ENCODE measurements at places on chromosomes 7 and 10. TPM values are rescaled to one million over a fixed set of nuclear protein-coding genes. Genes with fewer than 3 reads are reported as not detected.

DNA sequence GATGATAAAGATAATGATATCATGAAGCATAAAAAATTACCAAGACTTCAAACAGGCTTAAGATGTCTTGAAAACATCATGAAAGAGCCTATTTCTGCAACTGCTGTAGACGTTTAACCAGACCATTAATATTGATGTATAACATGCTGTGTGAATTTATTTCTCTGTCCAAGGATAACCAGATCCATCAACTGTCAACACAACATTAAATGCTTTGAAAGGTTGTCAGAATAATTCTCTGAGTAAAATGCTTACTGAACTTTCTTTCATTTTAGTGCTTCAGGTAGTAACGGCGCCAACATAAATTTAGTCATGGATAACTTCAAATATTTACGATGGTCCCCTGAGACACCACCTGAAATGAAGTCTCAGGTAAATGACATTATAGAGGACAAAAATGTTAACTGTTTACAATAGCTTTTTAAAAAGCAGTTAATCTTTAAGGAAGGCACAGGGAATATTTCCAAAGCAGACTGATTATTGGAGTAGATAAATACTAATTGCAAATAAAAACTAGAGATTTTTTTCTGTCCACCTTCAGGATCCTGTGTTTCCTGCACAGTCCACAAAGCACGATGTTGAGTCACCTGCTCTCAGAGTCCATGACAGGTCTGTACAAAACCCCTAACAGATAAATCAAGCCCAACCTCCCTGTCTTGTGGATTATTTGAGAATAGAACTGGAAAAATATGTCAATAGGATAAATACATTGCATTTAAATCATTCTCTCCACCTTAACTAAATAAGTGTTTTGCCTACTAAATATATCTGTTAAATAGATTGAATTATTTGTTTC lies 1213.2 kb downstream of the XPNPEP1 start:
- H3K27me3 ChIP-seq, result no peaks in the 10 kb centered on the region
- DNase-seq, result no peak
- H3K36me3 ChIP-seq, result no peaks in the 10 kb centered on the region
- H3K4me3 ChIP-seq, result no peak overlapping the region
- no peak overlapping the region for H3K27ac ChIP-seq

DNA sequence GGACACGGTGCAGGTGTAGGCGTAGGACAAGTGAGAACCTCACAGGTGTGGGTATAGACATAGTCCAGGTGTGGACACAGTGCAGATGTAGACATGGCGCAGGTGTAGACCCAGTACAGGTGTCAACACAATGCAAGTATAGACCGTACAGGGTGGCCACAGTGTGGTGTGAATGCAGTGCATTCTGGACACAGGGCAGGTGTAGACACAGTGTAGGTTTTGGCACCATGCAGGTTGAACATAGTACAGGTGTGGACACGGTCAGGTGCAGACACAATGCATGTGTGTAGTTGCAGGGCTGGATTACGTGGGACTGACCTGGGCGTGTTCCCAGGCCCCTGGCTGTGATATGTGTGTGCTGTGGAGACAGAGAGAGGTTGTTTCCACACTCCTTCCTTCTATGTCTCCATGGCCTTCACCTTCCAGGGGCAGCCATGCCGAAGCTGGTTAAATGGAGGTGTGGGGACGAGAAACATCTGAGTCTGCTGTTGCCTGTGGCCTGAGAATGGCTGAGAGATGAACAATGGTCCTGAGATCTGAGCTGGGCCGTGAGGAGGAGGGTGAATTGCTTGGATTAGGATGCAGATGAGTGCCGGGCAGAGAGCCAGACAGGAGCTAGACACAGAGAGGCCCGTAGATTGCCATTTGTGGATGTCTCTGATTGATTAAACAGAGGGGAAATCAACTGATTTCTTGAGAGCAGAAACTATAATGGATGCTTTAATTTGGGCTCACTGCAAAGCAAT lies 343.9 kb upstream of the SHH start:
- H3K4me1 ChIP-seq, result no peaks in the 10 kb centered on the region
- H3K4me3 ChIP-seq, result no peak overlapping the region
- H3K27me3 ChIP-seq, result no peaks in the 10 kb centered on the region
- no peaks in the 10 kb centered on the region for H3K36me3 ChIP-seq
- H3K27ac ChIP-seq, result no peak overlapping the region

- H3K4me3 ChIP-seq, result no peak overlapping the region
- peaks cover 26% of the 10 kb centered on the region for H3K36me3 ChIP-seq
Observed at GRCh38 chr7:44408596-44408995, 81.9 kb downstream of the NUDCD3 start.

DNA sequence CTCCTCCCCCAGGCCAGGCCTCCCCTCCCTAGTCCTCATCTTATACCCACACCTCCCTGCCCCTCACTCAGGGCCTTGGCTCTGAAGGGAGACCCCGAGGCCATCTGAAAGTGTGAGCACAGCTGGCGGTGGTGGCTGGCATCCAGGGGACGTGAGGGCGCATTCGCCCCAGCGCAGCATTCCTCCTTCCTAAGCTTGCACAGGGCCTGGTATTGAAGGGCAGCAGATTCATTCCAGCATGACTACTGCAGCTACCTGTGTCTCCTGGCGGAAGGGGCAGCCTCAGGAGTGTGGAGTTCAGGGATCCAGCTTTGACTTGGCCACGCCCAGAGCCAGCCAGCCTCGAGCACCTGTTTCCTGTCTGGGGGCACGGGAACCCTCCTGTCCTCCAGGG lies 72.6 kb downstream of the PARP12 start:
- no peaks in the 10 kb centered on the region for H3K36me3 ChIP-seq
- H3K27ac ChIP-seq, result no peak overlapping the region
- no peaks in the 10 kb centered on the region for H3K4me1 ChIP-seq
- peaks cover 2% of the 10 kb centered on the region for H3K27me3 ChIP-seq
- no peak for DNase-seq
- H3K4me3 ChIP-seq, result no peak overlapping the region

The MACROH2A2 gene
- total RNA-seq, result 4.7 TPM

The C10orf88 gene
- total RNA-seq, result 7.1 TPM

- DNase-seq, result no peak
- H3K27ac ChIP-seq, result no peak overlapping the region
- H3K27me3 ChIP-seq, result no peaks in the 10 kb centered on the region
- no peaks in the 10 kb centered on the region for H3K36me3 ChIP-seq
Observed at GRCh38 chr7:123289200-123289599, 89.4 kb upstream of the SLC13A1 start.

GRCh38 chr7:151759591-151760042 lies 117.3 kb downstream of the PRKAG2 start:
- H3K36me3 ChIP-seq, result no peaks in the 10 kb centered on the region
- no peak overlapping the region for H3K4me3 ChIP-seq
- no peaks in the 10 kb centered on the region for H3K27me3 ChIP-seq
- no peak overlapping the region for H3K27ac ChIP-seq
- H3K4me1 ChIP-seq, result peaks cover 26% of the 10 kb centered on the region

DNA sequence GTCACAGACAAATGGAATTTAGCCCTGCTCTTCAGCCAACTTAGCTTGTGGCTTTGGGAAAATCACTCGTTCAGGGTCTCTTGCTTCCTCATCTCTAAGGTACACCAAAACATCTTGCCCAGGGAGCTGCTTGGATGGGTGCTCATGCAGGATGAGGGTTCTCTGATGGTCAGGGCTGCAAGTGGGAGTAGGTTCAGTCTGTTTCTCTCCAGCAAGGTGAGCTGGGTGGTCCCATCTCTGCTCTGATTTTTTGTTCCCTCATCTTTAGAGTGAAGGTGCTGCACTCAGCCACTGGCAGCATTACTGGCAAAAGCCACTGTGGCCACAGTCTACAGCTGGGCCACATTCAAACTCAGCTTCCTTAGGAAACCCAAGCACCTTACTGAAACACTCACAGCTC lies 149.9 kb upstream of the GPR26 start:
- no peak overlapping the region for H3K4me3 ChIP-seq
- H3K36me3 ChIP-seq, result no peaks in the 10 kb centered on the region
- peaks cover 21% of the 10 kb centered on the region for H3K27me3 ChIP-seq
- no peak overlapping the region for H3K27ac ChIP-seq

- H3K27ac ChIP-seq, result no peak overlapping the region
- H3K27me3 ChIP-seq, result peaks cover 30% of the 10 kb centered on the region
- no peak overlapping the region for H3K4me3 ChIP-seq
- H3K4me1 ChIP-seq, result no peaks in the 10 kb centered on the region
- no peak for DNase-seq
- H3K36me3 ChIP-seq, result no peaks in the 10 kb centered on the region
Observed at GRCh38 chr10:86312701-86313270, 53.8 kb downstream of the GRID1 start.

GRCh38 chr10:65765006-65765541 lies 1160.8 kb upstream of the LRRTM3 start:
- no peak overlapping the region for H3K4me3 ChIP-seq
- no peak overlapping the region for H3K27ac ChIP-seq
- no peak for DNase-seq
- no peaks in the 10 kb centered on the region for H3K4me1 ChIP-seq

DNA sequence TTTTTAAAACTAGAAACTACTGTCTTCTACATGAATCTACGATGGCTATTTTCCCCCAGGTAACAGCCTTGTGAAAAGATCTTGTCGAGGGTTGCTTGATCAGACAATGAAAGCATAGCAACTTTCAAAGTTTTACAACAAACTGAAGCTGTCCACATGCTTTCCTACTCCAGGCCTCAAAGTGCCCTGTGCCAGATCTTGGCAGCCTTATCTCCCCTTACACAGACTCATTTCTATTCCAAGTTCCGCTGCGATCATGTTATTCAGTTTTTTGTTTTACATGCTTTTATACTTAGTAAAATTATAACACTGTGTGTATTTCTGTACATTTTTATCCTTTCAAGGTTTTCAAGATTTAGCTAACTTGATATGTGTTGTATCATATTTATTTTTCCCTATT lies 661.7 kb upstream of the SORCS1 start:
- no peaks in the 10 kb centered on the region for H3K27me3 ChIP-seq
- no peak for DNase-seq
- H3K4me1 ChIP-seq, result no peaks in the 10 kb centered on the region
- no peak overlapping the region for H3K4me3 ChIP-seq
- no peaks in the 10 kb centered on the region for H3K36me3 ChIP-seq
- H3K27ac ChIP-seq, result no peak overlapping the region

The AGBL3 gene
- total RNA-seq, result 3.1 TPM

- no peaks in the 10 kb centered on the region for H3K27me3 ChIP-seq
- peak; percentile 60 for DNase-seq
- H3K36me3 ChIP-seq, result no peaks in the 10 kb centered on the region
- peak overlapping the region; percentile 53 for H3K27ac ChIP-seq
- peak overlapping the region; percentile 22 for H3K4me3 ChIP-seq
- peaks cover 27% of the 10 kb centered on the region for H3K4me1 ChIP-seq
Observed at GRCh38 chr10:17648243-17649035, 4.5 kb downstream of the STAM start.

The CELF2 gene
- total RNA-seq, result 225 TPM

GRCh38 chr10:112852306-112852705 lies 97.7 kb upstream of the TCF7L2 start:
- no peak for DNase-seq
- H3K36me3 ChIP-seq, result no peaks in the 10 kb centered on the region
- H3K27me3 ChIP-seq, result no peaks in the 10 kb centered on the region

- H3K4me1 ChIP-seq, result no peaks in the 10 kb centered on the region
- H3K4me3 ChIP-seq, result no peak overlapping the region
- H3K36me3 ChIP-seq, result peaks cover 14% of the 10 kb centered on the region
- no peak for DNase-seq
Observed at GRCh38 chr7:1123715-1124114, 35.8 kb downstream of the GPER1 start.

DNA sequence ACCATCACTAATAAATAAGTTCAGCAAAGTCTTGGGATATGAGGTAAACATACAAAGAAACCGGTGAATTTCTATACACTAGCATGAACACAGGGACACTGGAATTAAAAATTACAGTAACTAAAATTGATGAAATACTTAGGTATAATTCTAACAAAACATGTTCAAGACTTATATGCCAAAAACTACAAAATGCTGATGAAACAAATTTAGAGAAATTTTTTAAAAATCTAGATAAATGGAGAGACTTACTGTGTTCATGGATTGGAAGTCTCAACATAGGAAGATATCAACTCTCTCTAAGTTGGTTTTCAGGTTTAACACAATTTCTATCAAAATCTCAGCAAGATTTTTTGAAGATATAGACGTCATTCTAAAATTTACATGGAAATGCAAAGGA lies 128.8 kb upstream of the RET start:
- H3K27ac ChIP-seq, result no peak overlapping the region
- no peaks in the 10 kb centered on the region for H3K36me3 ChIP-seq
- H3K27me3 ChIP-seq, result no peaks in the 10 kb centered on the region
- H3K4me1 ChIP-seq, result no peaks in the 10 kb centered on the region

GRCh38 chr7:29274146-29275017 lies 79.8 kb downstream of the CHN2 start:
- no peaks in the 10 kb centered on the region for H3K36me3 ChIP-seq
- no peak for DNase-seq
- H3K27ac ChIP-seq, result no peak overlapping the region
- no peaks in the 10 kb centered on the region for H3K27me3 ChIP-seq
- no peak overlapping the region for H3K4me3 ChIP-seq
- no peaks in the 10 kb centered on the region for H3K4me1 ChIP-seq

DNA sequence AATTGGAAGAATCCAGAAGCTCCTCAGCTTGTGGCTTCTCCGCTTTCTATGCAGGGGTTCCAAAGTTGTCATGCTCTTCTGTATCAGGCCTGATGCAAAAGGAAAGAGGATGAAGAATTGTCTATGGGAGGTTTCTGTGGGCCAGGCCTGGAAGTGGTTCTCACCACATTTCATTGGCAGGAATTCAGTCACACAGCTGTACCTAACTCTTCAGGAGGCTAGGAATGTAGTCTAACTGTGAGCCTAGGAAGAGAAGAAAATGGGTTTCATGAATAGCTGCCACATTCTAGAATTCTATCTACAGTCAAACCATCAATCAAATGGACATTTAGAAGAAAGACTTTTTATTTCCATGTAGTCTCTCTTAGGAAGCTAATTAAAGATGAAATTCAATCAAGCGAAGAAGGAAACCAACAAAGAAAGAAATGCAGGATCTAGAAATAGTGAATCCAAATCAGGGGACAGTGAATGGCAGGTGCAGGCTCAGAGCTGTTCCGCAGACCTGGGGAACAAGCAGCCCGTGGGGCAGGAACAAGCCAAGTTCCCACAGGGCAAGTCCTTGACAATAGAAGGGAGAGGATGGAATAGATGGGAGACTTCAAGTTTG lies 25.4 kb upstream of the USP6NL start:
- H3K36me3 ChIP-seq, result no peaks in the 10 kb centered on the region
- peaks cover 7% of the 10 kb centered on the region for H3K4me1 ChIP-seq
- peaks cover 14% of the 10 kb centered on the region for H3K27me3 ChIP-seq

DNA sequence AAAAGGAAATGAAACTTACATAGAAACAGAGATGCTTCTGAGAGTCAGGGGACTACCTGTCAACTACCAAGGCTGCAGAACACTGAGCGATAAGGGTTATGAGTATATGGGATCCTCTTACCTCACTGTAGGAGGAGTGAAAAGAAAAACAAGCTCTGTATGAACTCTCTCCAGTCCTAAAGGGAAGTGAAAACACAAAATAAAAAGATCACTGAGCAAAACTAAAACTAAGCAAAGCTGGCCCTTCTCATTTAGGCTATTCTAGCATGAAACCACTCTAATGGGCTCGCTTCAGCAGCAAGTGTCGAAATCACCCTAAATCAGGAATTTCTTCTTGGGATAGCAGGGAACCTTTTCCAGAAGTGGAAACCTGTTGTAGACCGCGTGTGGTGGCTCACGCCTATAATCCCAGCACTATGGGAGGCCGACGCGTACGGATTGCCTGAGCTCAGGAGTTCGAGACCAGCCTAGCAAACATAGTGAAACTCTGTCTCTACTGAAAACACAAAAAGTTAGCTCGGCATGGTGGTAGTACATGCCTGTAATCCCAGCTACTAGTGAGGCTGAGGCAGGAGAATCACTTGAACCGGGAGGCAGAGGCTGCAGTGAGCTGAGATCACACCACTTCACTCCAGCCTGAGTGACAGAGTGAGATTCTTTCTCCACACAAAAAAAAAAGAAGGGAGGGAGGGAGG lies 27.0 kb downstream of the DCLRE1C start:
- no peak overlapping the region for H3K4me3 ChIP-seq
- H3K36me3 ChIP-seq, result peaks cover 18% of the 10 kb centered on the region
- no peak overlapping the region for H3K27ac ChIP-seq
- DNase-seq, result no peak
- H3K27me3 ChIP-seq, result no peaks in the 10 kb centered on the region

Measured in T-cell (primary cell).